ENCODE measurements at places on chromosomes 6 and 20.

DNA sequence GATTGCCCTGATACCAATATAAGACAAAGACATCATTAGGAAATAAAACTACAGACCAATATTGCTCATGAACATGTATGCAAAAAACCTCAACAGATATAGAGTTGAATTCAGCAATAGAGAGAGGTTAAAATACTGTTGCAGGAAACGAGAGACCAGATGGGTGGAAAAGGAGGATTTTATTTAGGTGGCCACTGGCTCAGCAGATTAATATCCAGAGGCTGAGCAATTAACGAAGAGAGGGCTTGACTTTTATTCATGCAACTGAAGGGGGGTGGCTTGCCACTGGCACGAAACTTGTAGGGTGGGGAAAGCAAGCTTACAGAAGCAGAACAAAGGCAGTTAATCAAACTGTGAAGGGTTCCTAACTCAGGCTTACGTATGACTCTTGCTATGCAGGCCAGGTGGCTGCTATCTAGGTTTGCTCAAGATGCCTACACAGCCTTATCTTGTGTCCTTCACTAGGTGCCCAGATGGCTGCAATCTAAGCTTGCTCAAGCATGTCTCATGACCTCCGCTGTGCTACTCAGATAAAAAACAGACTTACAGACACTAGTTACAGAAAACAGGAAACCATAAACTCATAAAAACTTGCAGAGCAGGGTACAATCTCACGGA is 126.4 kb downstream of the MMUT start:
- no peak for DNase-seq

- DNase-seq = peak; percentile 55
Observed at GRCh38 chr6:148559848-148560433, 186.9 kb upstream of the UST start.

GRCh38 chr6:169587975-169588374 is 113.9 kb downstream of the WDR27 start:
- no peak for DNase-seq

- DNase-seq = no peak
Observed at GRCh38 chr6:6390849-6391602, 70.6 kb upstream of the F13A1 start.

DNA sequence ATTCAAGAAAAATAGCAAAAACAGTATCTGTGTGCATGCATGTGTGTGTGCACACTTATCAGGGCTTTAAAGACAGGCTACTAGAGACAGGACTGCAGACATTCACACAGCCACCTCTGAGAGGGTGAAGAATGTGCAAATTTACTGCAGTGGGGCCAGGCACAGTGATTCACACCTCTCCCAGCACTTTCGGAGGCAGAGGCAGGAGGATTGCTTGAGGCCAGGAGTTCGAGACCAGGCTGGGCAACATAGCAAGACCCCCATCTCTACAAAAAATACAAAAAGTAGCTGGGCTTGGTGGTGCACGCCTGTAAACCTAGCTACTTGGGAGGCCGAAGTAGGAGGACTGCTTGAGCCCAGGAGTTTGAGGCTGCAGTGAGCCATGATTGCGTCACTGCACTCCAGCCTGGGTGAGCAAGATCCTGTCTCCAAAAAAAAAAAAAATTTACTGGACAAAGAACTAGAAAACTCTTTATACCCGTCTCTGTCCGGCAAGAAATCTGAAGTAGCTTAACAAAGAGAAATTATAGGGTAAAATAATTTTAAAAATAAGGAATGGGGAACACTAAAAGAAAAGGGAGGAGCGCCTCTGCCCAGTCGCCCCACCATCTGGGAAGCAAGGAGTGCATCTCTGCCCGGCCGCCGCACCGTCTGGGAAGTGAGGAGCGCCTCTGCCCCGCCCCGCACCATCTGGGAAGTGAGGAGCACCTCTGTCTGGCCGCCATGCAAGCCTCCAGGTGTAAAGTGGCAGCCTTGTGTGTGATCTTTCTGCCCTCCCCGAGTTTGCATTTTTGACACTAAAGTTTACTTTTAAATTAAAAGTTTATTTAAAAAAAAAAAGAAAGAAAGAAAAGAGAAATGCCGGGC is 105.1 kb downstream of the ZMYND8 start:
- no peak for DNase-seq

DNA sequence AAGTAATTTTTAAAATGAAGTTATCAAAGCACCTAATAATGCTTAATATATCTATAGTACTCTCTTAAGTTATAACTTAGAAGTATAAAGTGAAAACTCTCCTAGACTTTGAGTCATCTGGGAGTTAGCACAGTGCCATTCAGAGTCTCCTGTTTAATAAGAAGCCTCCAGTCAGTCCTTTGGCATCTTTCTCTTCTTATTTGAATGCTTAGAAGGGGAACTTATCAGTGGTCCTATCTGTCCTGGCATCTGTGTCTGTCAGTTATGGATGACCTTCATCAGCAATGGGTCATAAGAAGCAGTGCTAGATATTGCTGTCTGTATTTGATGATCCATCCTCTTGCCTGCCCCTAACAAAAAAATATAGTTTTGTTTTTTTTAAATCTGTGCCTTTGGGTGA is 15.2 kb downstream of the TMEM200A start:
- DNase-seq = no peak

- DNase-seq = no peak
Observed at GRCh38 chr20:58019027-58019849, 209.2 kb downstream of the ANKRD60 start.

DNA sequence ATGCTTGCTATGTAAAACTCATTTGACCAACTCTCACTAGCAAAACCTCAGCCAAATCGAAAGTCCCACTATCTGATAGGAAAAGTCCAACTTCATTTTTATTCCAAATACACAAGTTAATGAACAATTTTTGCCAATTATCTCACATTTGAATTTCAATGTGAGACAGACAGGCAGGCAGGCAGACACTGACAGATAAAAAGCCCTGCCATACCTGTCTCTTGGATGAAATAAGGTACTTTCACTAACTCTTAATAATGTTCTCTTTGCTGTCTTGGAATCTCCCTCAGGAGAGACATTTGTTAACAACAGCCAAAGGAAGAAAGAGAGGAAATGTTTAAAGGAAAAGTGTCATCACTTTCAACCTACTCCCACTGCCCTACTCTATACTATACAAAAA is 82.0 kb downstream of the RNGTT start:
- no peak for DNase-seq

DNA sequence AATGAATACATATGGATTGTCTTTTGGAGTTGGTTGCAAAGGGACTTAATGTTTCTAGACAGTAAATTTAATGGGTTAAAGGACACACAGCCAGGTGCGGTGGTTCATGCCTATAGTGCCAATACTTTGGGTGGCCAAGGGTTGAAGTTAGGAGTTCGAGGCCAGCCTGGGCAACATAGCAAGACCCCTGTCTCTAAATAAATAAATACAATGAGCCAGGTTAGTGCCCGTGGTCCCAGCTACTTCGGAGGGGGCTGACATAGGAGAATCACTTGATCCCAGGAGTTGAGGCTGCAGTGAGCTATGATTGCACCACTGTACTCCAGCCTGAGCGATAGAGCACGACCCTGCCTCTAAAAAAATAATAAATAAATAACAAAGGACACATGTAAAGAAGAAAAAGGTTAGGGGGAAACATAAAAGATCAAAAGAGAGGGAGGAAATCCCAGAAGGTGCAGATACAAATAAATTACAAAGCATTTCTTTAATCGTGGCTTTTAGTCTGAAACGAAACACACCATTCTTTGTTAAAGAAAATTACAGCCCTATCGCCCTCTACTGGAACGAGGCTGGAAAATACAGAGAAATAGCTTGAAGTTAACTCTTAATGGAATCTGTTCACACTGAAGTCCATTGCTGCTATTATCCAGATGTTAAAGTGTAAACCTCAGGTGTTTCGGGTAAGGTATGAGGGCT is 42.6 kb upstream of the SCML4 start:
- no peak for DNase-seq

DNA sequence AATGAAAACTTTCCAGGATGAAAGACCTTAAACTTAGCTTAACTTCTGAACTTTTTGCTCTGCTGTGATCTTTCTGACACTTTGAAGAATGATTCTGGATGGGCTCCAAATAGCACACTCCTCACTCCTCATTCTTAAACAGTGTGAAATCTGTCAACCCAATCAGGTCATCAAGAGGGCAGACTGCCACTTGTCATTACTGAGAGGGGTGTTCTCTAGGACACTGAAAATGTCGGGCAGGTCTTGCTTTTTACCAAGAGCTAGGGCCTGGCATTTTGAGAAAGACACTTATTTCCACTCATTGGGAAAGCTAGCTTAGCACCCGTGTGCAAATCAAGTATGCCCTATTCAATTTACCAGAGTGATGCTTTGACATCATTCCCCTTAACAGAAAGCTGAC is 122.2 kb downstream of the MTFR2 start:
- DNase-seq = no peak

DNA sequence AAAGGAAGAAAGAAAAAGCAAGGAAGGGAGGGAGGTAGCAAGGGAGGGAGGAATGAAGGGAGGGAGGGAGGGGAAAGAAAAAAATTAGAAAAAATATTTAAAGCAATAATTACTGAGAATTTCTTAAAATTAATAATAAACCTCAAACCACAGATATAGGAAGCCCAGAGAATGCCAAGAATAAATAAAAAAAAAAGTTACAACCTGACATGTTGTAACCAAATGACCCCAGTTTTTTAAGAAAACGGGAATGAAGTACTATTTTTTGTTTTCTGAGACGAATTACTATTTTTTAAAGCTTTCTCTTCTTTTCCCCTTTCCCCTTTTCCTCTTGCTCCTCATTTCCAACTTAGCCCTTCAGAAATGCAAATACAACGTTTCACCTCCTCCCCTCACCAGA is 16.7 kb downstream of the SLC17A1 start:
- no peak for DNase-seq

DNA sequence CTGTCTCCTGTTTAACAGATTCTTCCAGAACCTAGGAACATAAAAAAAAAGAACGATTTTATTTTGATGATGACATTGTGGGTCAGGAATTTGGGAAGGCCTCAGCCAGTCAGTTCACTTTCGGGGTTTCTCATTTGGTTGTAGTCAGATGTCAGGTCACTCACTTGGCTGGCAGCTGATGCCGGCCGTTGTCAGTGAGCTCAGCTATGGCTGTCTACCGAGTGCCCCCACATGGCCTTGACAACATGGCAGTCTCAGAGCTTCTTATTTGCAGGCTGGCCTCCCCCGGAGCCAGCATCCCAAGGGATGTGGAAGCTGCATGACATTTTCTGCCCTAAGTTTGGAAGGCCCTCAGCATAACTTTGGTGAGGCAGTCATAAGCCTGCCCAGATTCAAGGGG is 11.5 kb downstream of the RNF217 start:
- no peak for DNase-seq

DNA sequence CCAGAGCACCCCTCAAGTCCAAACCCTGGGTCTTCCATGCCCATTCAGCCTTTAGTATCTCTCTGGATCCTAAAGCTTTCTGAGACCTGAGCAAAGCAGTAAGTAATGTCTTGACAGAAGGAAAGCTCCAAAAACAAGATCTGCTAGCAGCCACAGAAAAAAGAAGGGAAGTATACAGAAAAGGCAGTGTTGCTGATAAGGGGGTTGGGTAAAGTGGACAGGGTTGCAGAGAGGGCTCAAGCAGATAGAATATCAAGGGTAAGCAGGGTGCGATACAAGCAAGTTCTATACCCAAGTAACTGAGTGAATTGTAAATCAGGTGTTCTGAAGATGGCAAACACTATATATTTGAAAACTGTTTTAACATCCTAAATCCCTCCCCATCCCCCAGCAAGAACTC is 113.4 kb upstream of the CARMIL1 start:
- no peak for DNase-seq

DNA sequence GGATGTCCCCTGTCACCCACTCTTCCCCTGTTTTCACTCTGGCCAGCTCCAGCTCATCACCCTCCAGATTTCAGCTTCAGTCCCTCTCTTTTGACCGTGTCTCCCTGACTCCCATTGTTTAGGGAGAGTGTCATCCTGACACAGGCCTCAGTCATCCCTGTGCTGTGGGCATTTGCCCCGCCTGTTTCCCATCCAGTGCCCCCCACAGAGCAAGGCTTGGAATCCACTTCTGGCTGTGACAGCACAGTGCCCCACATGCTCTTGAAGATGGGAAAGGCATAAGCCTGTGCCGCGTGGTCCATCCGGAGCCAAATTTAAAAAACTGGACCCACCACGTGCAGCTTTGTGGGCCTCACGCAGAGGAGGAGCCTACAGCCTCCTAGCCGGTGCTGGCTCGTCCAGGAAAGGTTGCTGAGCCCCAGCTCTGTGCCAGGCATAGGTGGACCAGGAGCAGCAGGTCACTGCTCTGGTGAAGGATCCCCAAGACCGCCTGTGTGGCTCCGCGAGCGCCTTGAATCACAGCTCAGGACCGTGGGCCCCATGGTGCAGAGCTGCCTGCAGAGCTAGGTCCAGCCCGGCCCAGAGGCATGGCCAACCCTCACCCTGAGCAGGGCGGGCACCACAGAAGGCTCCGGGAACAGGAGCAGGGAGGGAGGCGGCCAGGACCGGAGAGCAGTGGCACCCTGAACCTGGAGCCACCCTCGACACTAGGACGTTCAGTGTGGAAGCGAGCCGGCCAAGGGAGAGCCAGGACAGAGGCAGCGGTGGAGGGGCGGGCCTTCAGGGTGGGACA is 172.8 kb downstream of the CDH4 start:
- no peak for DNase-seq

DNA sequence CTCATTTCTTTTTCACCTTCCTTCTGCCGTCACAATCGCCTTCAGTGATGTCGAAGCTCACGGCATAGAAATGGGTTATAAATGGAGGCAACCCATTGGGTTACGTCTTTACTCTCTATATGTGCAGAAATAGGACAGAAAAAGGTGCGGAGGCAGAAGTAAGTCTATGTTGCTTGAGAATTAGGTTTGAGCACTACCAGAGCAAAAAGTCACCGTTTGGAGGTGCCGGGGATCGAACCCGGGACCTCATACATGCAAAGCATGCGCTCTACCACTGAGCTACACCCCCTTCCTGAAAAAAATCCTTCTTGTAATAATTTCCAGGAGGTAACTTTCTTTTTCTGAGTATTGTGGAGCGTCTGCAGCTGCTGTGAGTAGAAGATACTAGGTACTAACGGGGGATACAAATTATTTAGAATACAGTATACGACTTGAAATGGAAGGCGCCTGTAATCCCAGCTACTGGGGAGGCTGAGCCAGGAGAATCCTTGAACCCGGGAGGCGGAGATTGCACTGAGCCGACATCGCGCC is 134.2 kb downstream of the TRIM27 start:
- no peak for DNase-seq

Measured in central memory CD8-positive, alpha-beta T cell (primary cell).